Stimulated activated CD4-positive, alpha-beta T cell treated with anti-CD3 and anti-CD28 coated beads, Interleukin-1b, Interleukin-23, amount 100 ng/mL, for 1 hour (primary cell): ENCODE measurements at places on chromosomes 6 and 20.

DNA sequence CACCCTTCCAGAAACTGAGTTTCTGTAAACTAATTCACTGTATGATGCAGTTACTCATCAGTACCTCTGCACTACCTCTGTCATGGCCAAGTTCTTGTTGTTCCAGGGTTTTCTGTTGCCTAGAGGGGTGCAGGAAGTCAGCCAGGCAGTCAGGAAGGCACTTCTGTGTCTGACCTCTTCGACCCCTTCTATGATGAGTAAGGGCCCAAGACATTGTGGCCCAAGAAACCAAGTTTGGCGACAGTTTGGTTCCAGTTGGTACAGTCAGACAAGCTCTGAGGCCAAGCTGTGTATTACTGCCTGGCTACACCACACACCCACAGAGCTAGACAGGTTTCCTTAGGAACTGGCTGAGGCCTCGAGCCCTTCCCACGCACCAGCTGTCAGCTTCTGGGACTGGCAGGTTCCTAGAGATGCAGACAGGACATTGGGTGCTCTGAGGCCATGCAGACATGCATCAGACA lies 41.2 kb downstream of the TRAF3IP2 start:
- no peak for DNase-seq

DNA sequence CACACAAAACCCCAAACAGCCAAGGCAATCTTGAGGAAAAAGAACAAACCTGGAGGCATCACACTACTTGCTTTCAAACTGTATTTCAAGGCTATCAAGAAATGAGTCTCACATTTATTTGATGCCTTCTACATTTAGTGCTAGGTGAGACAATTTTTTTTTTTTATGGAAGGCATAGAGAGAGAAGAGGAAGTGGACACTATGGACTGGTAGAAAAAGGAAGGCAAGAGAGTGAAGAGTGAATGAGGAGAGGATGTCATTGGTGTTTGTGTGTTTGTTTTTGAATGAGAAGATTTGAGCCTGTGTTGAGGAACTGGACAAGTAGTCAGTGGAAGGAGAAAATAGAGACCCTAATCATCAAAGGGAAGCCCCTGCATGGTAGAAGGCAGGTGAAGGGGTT lies 182.0 kb upstream of the JAG1 start:
- DNase-seq: no peak

GRCh38 chr6:166112580-166112979 lies 55.1 kb downstream of the TBXT start:
- no peak for DNase-seq

DNA sequence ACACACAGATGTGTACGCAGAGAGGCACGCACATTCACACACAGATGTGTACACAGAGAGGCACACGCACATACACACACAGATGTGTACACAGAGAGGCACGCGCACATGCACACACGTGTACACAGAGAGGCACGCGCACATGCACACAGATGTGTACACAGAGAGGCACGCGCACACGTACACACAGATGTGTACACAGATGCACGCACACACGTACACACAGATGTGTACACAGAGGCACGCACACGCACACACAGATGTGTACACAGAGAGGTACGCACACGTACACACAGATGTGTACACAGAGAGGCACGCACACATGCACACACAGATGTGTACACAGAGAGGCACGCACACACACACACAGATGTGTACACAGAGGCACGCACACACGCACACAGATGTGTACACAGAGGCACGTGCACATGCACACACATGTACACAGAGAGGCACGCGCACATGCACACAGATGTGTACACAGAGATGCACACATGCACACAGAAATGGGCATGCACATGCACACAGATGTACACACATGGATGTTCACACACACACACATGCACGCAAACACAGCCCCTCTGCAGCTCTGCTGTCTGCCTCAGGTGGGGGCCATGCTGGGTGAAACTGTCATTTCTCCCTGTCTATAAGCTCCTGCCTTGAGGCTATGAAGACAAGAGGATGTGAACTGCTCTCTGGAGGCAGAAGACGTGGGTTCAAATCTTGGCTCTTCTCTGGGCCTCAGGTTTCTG lies 14.3 kb upstream of the MYT1 start:
- no peak for DNase-seq

GRCh38 chr6:71012866-71013469 lies 56.1 kb upstream of the B3GAT2 start:
- no peak for DNase-seq
